Natural killer cell treated with Interleukin-12 subunit alpha and Interleukin-12 subunit beta and Interleukin-15 and Interleukin-18, amount 100 ng/mL, for 72 hours (primary cell): ENCODE measurements at places on chromosomes 2 and 18. TPM values are rescaled to one million over a fixed set of nuclear protein-coding genes. Genes with fewer than 3 reads are reported as not detected.
A peak's percentile ranks its signal among the peaks of the same experiment; 100 is the strongest.

DNA sequence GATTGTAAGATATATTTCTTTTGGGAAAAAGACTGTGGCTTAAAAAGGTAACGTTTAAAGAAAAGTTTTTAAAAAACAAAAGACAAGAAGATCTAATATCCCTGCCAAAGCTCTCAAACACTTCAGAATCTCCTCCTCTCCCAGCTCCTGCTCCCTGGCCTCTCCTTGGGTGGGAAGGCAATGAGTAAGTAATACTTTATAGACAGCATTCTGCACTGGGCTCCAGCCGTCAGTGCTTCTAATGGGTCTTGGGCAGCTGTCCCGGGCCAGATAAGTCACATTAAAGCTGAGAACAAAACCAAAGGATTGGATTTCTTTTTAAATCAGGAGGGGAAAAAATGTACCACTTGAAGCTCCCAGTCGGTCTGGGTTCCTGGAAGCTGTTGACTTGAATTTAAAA, 133.7 kb downstream of the ALPK2 start:
- H3K27ac ChIP-seq: no peak overlapping the region
- H3K36me3 ChIP-seq: no peaks in the 10 kb centered on the region
- peaks cover 47% of the 10 kb centered on the region for H3K27me3 ChIP-seq
- H3K4me3 ChIP-seq: no peak overlapping the region
- no peak for DNase-seq

GRCh38 chr2:30412684-30413570, 34.1 kb upstream of the LCLAT1 start:
- H3K27me3 ChIP-seq: no peaks in the 10 kb centered on the region
- H3K4me3 ChIP-seq: no peak overlapping the region
- peaks cover 28% of the 10 kb centered on the region for H3K4me1 ChIP-seq

- H3K36me3 ChIP-seq: peaks cover 25% of the 10 kb centered on the region
- peak overlapping the region; percentile 88 for H3K27ac ChIP-seq
- peak; percentile 66 for DNase-seq
- no peaks in the 10 kb centered on the region for H3K27me3 ChIP-seq
Observed at GRCh38 chr2:96267159-96267971, 1.3 kb downstream of the CIAO1 start.

Gene RAPGEF4
- total RNA-seq: 0.43 TPM

Gene BIN1
- 18.0 TPM for total RNA-seq

Gene TMEM185B
- total RNA-seq: 27.9 TPM

Gene REG3A
- not detected for total RNA-seq

- no peak overlapping the region for H3K4me3 ChIP-seq
- H3K27me3 ChIP-seq: no peaks in the 10 kb centered on the region
- no peaks in the 10 kb centered on the region for H3K36me3 ChIP-seq
- peaks cover 46% of the 10 kb centered on the region for H3K4me1 ChIP-seq
- no peak overlapping the region for H3K27ac ChIP-seq
Observed at GRCh38 chr2:64540615-64541014, 16.5 kb downstream of the AFTPH start.

- no peak for DNase-seq
- no peak overlapping the region for H3K4me3 ChIP-seq
- peaks cover 20% of the 10 kb centered on the region for H3K4me1 ChIP-seq
- H3K36me3 ChIP-seq: no peaks in the 10 kb centered on the region
- peaks cover 8% of the 10 kb centered on the region for H3K27me3 ChIP-seq
Observed at GRCh38 chr2:64201151-64201550, 56.9 kb upstream of the PELI1 start.

GRCh38 chr2:88628571-88628939, 1.3 kb upstream of the EIF2AK3 start:
- no peaks in the 10 kb centered on the region for H3K27me3 ChIP-seq
- no peak for DNase-seq
- H3K27ac ChIP-seq: no peak overlapping the region
- peaks cover 10% of the 10 kb centered on the region for H3K4me1 ChIP-seq
- no peaks in the 10 kb centered on the region for H3K36me3 ChIP-seq

DNA sequence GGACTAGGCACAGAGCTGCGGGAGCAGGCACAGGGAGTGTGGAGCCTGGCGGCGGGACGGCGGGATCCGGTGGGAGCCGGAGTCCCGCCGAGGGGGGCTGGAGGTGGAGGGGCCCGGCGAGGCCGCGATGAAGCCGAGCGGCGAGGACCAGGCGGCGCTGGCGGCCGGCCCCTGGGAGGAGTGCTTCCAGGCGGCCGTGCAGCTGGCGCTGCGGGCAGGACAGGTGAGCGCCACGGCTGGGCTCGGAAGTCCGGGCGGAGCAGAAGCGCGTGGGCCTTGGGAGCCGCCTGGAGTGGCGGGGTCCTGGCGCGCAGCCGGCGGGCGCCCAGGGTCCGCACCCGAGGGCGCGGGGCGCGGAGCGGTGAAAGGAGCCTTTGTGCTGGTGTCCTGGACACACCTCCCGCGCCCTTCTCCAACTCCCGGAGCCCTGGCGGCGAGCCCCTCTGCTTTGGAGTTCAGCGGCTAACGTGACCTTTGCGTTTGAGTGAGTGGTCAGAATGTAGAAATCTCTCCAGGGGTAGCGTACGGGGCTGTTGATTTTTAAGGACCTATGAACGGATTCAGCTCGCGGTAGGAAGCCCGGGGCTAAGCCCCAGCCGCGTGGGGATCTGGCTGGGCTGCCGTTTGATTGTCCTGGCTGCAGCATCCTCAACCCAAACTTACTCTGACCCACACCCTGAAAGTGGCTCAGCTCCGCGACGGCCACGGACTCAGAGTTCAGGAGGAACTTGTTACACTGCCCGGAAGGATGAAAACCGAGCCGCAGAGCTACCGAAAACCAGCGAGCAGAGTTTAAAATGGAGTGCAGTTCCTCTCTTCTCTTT, 448 bp downstream of the IMPA2 start:
- peak overlapping the region; percentile 90 for H3K4me3 ChIP-seq
- no peak overlapping the region for H3K27ac ChIP-seq
- H3K4me1 ChIP-seq: peaks cover 12% of the 10 kb centered on the region
- no peaks in the 10 kb centered on the region for H3K36me3 ChIP-seq

GRCh38 chr2:195871326-195871725, 197.3 kb downstream of the DNAH7 start:
- no peaks in the 10 kb centered on the region for H3K36me3 ChIP-seq
- DNase-seq: no peak
- H3K4me1 ChIP-seq: no peaks in the 10 kb centered on the region
- peaks cover 24% of the 10 kb centered on the region for H3K27me3 ChIP-seq
- no peak overlapping the region for H3K27ac ChIP-seq
- H3K4me3 ChIP-seq: no peak overlapping the region

Gene AAK1
- total RNA-seq: 97.1 TPM

Gene CPO
- total RNA-seq: not detected

DNA sequence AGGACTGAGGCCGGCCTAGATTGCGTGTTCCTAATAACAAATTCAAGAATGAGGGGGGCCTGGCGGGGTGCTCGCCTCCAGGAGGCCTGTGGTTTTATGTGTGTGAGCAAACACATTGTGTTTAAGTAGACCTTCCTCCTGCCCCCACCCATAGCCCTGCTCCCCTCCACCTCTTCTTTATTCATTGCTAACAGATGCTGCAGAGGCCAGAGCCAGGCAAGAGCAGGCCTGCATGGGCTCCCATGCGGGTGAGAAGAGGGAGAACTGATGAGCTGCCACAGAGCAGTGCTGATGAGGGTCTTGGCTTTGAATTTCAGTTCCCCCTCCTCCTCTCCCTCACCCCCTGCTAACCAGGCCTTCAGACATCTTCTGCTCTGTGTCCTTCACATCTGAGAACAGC, 154.6 kb downstream of the OSR1 start:
- DNase-seq: no peak
- no peak overlapping the region for H3K27ac ChIP-seq
- no peaks in the 10 kb centered on the region for H3K36me3 ChIP-seq
